ENCODE measurements at places on chromosomes 1 and 21. TPM values are rescaled to one million over a fixed set of nuclear protein-coding genes. Genes with fewer than 3 reads are reported as not detected.

- peak overlapping the region; percentile 68 for H3K4me3 ChIP-seq
- peaks cover 2% of the 10 kb centered on the region for H3K36me3 ChIP-seq
- H3K4me1 ChIP-seq = peaks cover 47% of the 10 kb centered on the region
- no peak for DNase-seq
These were observed 1.0 kb upstream of the ZFYVE9 start for GRCh38 chr1:52140633-52141512.

DNA sequence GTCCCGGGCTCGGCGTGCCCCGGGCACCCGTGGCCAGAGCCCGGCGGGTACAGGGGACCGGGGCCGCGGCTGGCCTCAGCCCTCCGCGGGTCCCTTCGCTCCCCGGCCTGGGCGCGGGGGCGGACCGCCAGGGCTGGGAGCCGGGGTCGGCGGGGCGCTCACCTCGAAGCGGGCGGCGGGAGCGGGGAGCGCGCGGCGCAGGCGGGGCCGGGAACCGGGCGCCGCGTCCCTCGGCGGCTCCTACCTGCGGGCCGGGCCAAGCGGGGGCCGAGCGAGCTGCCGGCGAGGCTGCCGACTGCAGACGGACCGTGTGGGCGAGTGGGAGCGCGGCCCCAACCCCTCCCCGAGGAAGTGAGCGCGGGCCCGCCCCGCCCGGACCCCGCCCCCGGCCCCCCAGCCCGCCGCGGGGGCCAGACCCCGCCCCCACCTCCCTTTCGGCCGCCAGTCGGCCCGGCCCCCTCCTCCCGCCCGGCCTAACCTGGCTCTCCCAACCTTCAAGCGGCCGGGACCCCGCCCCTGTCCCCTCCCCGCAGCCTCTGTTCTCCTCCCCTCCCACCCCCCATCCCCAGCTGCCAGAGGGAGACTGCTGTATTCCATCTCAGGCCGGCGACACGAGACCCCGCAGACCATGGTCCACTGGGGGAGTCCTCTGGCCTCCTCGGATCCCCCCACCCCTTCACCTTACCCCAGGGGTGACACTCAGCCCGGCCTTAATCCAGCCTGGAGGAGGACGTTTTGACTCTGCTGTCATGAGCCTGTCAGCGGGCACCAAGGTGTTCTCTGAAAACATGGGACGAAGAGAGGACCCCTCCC lies at the start of gene FHL3:
Gene FHL3 (minus strand): TSS at position 320 of the 813 bp plus-strand sequence. CDS start 6,102 bp downstream, outside the sequence.
- H3K27ac ChIP-seq = peak within 1 kb of the TSS; percentile 79
- H3K4me3 ChIP-seq = peak within 1 kb of the TSS; percentile 85
- H3K27me3 ChIP-seq = no peaks in the 10 kb centered on the region
- peak; percentile 63 for DNase-seq
- H3K36me3 ChIP-seq = no peaks in the 10 kb centered on the region
- peaks cover 57% of the 10 kb centered on the region for H3K4me1 ChIP-seq

DNA sequence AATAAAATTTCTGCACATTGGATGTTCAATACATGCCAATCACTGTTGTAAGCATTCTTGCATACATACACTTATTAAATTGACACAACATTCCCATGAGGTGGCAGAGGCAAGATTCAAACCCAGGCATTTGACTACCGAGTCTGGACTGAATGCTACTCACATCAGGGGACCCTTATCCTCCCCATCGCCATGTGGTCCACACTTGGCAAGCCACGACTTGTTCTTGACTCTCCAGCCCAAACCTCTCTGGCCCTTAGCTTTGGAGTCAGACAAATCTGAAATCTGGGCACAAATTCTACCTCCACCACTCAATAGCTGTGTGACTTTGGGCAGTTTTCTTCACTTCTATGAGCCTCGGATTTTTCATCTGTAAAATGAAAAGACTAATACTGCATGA lies 57.1 kb downstream of the NMNAT2 start:
- H3K36me3 ChIP-seq = no peaks in the 10 kb centered on the region
- no peak overlapping the region for H3K27ac ChIP-seq
- DNase-seq = no peak
- no peak overlapping the region for H3K4me3 ChIP-seq

DNA sequence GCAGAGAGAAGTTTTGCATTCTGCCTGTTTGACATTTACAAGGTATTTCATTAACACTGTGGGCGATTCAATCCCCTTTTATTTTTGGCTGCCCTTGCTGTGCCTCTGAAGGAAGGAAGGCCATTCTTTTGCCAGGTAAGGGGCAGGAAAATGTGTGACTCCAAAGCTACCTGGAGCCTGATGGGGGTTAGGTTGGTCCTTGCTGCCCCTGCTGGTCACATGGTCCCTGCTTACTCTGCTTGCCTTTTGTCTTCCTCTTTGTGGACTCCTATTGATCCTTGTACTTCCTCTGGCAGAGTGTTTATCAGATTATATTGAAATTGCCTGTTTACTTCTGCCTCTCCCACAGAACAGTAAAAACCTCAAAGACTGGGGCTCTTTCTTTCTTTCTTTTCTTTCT lies 65.7 kb downstream of the ST6GALNAC3 start:
- no peaks in the 10 kb centered on the region for H3K36me3 ChIP-seq
- no peak overlapping the region for H3K4me3 ChIP-seq
- no peaks in the 10 kb centered on the region for H3K4me1 ChIP-seq

- H3K4me1 ChIP-seq = no peaks in the 10 kb centered on the region
- no peak overlapping the region for H3K4me3 ChIP-seq
- H3K36me3 ChIP-seq = no peaks in the 10 kb centered on the region
- no peak for DNase-seq
- no peak overlapping the region for H3K27ac ChIP-seq
- H3K27me3 ChIP-seq = no peaks in the 10 kb centered on the region
These were observed 206.6 kb downstream of the DSCAM start for GRCh38 chr21:40640266-40640789.

DNA sequence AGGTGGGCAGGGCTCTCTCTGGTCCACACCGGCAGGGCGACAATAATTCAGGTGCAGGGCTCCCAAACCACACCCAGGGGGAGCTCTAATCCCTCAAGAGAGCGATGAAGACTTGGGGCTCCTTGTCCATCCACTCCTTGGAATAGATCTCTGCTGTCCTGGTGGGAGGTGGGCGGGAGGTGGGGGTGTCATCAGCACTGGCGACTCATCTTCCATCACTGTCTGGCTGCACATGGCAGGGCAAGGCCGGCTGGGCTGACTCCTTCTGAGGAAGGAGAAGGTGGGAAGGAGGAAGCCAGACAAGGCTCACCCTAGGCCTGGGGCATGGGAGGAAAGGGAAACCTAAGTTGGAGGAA lies 29.3 kb downstream of the TNNT2 start:
- H3K27me3 ChIP-seq = peaks cover 22% of the 10 kb centered on the region
- H3K4me3 ChIP-seq = no peak overlapping the region
- no peaks in the 10 kb centered on the region for H3K4me1 ChIP-seq
- H3K36me3 ChIP-seq = no peaks in the 10 kb centered on the region

DNA sequence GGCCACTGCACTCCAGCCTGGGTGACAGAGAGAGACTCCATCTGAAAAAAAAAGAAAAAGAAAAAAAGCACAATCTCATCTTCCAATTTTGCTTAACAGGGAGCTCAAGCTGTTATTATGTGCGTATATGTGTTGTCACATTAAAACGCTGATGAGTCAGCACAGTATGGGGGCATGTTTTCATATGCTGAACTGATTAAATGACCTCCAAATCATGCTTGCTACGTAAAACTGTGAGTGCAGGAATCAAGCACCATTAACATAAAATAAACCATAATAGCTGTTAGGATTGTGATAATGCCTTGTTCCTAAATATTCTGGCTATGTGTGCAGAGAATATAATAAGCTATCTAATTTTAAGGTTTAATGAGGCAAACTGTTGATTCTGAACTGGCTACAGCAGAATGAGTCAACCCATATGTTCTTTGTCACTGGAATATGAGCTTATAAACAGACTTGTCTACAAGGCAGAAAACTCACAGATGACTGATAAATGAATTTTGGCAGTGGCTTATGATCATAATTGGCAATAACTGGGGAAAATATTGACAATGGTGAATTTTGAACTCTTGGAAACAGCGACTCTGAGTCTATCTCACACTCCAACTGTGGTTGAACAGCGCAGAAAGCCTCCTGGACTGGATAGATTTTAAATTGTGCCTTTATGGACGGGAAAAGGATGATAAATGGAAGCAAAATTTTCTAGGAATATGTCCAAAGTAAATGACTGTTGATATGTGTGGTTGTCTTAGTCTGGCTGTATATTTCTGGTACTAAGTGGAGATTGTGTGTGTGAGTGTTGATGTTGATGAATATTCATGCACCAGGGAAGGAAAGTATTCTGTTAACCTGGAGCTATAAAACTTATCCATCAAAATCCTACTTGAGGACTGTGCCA lies 75.5 kb downstream of the VCAM1 start:
- H3K27me3 ChIP-seq = peaks cover 28% of the 10 kb centered on the region
- H3K27ac ChIP-seq = no peak overlapping the region
- no peaks in the 10 kb centered on the region for H3K4me1 ChIP-seq

DNA sequence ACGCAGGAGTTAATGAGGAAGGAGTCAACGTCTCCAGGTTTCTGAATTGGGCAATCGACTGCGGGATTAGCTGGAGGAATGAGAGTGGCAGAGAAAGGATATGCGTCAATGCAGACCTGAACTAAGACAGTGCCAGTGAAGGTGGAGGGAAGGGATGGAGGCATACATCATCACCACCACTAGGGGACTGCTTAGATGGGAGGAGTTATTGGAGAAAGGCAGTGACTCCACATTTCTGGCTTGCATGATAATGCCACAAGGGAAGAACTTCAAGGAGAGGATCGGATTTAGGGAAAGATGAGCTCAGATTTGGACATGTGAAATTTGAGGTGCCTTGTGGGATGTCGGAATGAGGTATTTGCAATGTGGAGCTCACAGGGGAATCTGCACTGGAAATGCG lies 17.5 kb downstream of the VASH2 start:
- peaks cover 31% of the 10 kb centered on the region for H3K27me3 ChIP-seq
- no peak overlapping the region for H3K27ac ChIP-seq
- no peak for DNase-seq
- no peaks in the 10 kb centered on the region for H3K4me1 ChIP-seq
- no peaks in the 10 kb centered on the region for H3K36me3 ChIP-seq

GRCh38 chr1:202165942-202166843 lies 5.8 kb upstream of the PTPN7 start:
- H3K4me1 ChIP-seq = peaks cover 54% of the 10 kb centered on the region
- no peak for DNase-seq
- no peaks in the 10 kb centered on the region for H3K36me3 ChIP-seq
- H3K4me3 ChIP-seq = peak overlapping the region; percentile 100
- peak overlapping the region; percentile 28 for H3K27ac ChIP-seq

DNA sequence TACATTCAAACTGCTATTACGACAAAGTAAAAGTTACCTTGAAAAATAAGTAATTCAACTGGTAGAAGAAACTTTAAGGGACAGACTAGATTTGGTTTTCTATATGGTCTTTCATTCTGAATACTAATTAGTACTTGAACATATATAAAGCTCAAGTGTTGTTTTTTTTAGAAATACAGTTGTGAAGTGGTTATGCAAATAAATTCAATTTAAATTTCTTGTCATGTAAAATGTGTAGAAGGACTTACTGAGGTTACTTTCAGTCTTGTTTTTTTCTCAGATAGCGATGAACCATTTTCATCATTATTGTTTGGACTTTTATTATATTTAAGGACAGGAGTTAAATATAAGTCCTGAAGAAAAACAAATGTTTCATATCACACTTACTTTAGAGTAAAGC lies 24.4 kb downstream of the HS2ST1 start:
- no peak overlapping the region for H3K4me3 ChIP-seq
- no peaks in the 10 kb centered on the region for H3K36me3 ChIP-seq
- no peak overlapping the region for H3K27ac ChIP-seq
- peaks cover 11% of the 10 kb centered on the region for H3K4me1 ChIP-seq
- H3K27me3 ChIP-seq = no peaks in the 10 kb centered on the region

DNA sequence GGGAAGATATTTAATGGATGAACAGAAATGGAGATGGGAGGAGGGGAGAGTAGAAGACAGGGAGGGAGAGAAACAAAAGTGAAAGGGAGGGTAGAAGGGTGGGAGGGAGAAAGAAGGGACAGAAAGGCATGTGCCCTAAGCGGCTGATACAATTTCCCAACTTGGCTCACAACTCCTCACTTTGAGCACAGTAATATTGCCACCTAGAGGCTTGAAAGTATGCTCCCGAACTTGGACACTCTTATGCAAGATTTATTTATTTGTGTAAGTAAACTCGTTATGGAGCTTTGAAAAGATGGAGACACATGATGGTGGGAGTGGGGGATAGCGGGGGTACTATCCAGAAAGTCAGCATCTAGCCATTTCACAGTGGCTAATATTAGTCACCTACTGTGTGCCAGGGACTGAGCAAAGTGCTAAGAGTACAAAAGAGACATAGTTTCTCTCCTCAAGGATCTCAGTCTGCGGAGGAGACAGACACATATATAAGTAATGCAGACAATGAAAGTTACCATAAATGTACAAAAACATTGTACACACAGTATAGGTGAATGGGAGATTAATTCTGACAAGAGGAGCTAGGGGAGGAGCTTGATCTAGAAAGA lies 189.7 kb downstream of the SEC16B start:
- no peak overlapping the region for H3K4me3 ChIP-seq
- no peak for DNase-seq
- H3K27ac ChIP-seq = no peak overlapping the region
- H3K27me3 ChIP-seq = no peaks in the 10 kb centered on the region
- no peaks in the 10 kb centered on the region for H3K36me3 ChIP-seq

DNA sequence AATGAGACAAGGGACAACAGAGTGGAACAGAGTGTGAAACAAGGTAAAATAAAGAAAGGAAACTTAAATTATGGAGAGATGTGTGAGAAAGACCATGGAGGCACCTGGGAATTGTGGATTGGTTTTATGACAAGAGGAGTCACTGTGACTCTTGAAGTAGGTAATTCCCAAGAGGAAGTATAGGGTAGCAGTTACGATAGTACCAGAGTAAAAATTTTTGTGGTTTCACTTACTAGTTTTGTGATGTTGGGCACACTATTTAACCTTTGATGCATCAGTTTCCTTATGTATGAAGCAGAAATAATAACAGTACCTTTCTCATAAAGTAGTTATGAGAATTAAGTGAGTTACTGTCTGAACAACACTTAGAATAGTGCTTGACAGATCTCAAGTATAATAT lies 267.9 kb upstream of the DPYD start:
- no peaks in the 10 kb centered on the region for H3K4me1 ChIP-seq
- no peak overlapping the region for H3K4me3 ChIP-seq
- no peak overlapping the region for H3K27ac ChIP-seq
- H3K36me3 ChIP-seq = no peaks in the 10 kb centered on the region
- no peak for DNase-seq
- peaks cover 8% of the 10 kb centered on the region for H3K27me3 ChIP-seq

DNA sequence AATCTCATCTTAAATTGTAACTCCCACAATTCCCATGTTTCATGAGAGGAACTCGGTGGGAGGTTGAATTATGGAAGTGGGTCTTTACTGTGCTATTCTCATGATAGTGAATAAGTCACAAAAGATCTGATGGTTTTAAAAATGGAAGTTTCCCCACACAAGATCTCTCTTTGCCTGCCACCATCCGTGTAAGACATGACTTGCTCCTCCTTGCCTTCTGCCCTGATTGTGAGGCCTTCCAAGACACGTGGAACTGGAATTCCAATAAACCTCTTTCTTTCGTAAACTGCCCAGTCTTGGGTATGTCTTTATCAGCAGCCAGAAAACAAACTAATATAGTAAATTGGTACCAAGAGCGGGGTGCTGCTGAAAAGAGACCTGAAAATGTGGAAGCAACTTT lies 761.6 kb upstream of the RGS18 start:
- H3K4me3 ChIP-seq = no peak overlapping the region
- H3K27me3 ChIP-seq = no peaks in the 10 kb centered on the region

- no peak for DNase-seq
- no peaks in the 10 kb centered on the region for H3K27me3 ChIP-seq
- H3K4me3 ChIP-seq = peak overlapping the region; percentile 97
- peaks cover 21% of the 10 kb centered on the region for H3K36me3 ChIP-seq
These were observed 1.7 kb downstream of the CSF1 start for GRCh38 chr1:109912214-109912861.

PKP1 gene
- total RNA-seq = not detected

CADM3 gene
- not detected for total RNA-seq

PPIAL4G gene
- 0.42 TPM for total RNA-seq

TARS2 gene
- total RNA-seq = 66.4 TPM

STUM gene
- total RNA-seq = not detected
